ENCODE measurements at places on chromosomes 5 and 9. TPM values are rescaled to one million over a fixed set of nuclear protein-coding genes. Genes with fewer than 3 reads are reported as not detected.

- no peak for DNase-seq
Measured at GRCh38 chr9:135568026-135568425, 6.5 kb downstream of the PAEP start.

DNA sequence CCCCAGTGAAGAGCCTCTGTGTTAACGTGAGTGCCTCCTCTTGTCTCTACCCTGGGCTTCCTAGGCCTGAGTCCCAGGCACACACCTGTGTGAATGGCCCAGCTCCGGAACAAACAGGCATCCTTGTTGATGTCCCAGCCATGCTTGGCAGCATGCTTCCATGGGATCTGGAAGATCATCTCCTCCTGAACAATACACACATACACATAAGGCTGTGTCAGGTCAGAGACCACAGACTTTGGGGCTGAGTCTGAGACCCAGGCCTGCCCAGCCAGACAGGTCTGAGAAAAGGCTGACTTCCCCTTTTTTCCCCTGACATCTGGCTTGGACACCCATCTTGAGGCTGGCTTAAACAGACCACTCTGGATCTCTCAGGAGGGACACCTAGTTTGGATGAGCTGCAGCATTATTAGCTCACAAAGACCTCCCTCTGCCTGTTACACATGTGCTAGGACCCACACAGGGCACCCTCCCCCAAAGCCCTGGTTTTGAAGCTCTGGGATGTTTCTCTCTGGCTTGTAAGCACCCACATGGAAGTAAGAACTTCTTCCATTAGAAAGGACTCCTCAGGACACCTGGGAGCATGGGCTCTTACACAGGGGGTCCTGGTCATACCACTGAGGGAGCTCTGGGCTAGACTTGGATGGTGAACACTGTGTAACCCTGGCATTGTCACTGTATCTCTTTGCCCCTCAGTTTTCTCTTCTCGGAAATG, 2.6 kb downstream of the IRF1 start:
- no peak for DNase-seq

GRCh38 chr5:88979244-88979643, 96.3 kb upstream of the MEF2C start:
- no peak for DNase-seq

DNA sequence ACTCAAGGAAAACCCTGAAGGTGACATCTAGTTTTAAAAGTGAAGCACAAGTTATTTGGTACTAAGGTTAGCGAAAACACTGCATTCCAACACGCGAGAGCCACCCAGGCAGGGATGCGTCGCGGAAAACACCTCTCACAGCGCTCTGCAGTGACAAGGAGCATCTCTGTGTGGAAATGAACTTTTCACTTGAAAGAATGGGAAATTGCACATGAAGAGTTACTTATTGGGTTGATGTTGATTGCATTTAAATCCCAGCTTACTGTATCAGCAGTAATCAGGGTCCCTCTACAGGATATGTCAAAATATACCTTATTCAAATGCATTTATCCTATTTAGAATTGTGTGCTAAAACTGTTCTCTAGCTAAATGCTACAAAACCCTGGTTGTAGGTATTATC, 144.4 kb downstream of the BNC2 start:
- peak; percentile 52 for DNase-seq

DNA sequence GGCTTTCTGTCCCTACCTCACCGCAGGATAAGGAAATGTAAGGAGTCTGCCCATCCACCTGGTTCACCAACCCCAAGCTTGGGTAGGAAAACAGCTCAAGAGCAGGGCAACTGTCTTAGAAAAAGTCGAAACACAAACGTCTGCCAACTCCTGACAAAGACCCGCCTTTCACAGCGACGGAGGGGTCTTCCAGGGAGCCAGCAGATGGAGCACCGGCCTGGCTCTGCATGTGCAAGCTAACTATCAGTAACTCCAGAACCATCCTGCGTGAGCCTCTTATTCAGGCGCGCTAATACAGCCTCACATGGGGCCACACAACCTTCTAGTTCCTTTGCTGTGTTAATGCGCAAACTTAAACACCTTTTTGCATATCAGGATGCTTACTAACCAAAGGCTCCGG, 26.9 kb downstream of the CAMSAP1 start:
- DNase-seq, result no peak

DNA sequence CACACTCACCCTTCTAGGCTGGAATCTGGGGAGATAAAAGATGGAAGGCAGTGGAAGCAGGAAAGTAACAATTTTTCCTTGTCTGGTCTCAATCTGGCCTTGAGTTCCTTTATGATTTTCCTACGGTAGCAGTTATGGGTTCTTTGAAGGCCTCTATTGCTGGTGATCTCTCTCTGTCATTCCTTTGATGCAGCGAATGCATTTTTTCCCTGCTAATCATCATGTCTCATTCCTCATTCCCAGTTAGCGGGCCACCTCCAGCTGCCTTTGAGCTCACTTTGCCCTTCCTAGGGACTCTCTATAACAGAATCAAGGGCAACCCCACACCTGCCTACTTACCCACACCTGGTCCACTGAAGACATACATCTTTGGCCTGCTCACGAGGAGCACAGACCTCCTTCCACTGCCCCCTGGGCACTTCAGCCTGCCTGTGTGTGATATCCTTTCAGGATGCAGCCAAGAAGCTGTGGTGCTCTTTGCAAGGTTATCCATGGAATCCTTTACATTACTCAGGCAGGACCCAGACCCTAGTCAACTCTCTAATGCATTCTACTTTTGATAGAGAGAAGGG, 191.7 kb downstream of the DRD1 start:
- no peak for DNase-seq

DNA sequence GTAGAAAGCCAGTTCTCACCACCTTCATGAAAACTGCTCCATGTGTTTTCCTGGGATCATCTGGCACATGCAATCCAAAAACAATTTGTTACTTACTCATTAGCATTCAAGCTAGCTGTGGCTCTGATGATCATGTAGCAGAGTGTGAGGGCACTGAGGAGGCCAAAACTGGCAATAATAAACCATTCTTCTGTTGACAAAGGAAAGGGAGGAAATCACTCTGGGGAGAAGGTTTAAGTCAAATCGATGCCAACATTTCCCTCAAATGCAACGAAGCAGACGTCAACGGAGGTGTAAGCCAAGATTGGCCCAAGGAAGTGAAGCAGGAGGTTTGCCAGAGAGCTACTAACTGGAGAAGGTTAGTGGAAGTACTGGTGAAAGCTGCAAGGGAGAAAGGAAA, 55.7 kb upstream of the TBC1D9B start:
- DNase-seq, result no peak

DNA sequence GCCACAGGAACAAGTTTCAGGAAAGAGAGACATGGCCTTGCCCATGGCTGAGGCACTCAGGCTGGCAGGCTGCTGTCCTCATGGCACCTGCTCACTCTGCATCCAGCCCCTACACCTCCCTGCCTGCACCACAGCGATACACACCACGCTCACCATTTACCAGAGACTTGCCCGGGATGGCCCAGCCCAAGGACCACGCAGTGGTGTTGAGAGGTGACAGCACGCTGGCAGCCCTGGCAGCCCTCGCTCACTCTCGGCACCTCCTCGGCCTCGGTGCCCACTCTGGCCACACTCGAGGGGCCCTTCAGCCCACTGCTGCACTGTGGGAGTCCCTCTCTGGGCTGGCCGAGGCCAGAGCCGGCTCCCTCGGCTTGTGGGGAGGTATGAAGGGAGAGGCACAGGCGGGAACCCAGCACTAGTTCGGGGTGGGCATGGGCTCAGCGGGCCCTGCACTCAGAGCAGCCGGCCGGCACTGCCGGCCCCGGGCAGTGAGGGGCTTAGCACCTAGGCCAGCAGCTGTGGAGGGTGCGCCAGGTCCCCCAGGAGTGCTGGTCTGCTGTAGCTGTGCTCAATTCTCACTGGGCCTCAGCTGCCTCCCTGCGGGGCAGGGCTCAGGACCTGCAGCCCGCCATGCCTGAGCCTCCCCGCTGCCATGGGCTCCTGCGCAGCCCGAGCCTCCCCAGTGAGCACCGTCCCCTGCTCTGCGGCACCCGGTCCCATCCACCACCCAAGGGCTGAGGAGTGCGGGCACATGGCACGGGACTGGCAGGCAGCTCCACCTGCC, 20.3 kb downstream of the ZDHHC11B start:
- DNase-seq, result no peak

CTXN3 gene
- total RNA-seq, result not detected

CWC27 gene
- 33.4 TPM for total RNA-seq

Measured in A172 (cell line).